ENCODE measurements at places on chromosomes 11 and 22.

DNA sequence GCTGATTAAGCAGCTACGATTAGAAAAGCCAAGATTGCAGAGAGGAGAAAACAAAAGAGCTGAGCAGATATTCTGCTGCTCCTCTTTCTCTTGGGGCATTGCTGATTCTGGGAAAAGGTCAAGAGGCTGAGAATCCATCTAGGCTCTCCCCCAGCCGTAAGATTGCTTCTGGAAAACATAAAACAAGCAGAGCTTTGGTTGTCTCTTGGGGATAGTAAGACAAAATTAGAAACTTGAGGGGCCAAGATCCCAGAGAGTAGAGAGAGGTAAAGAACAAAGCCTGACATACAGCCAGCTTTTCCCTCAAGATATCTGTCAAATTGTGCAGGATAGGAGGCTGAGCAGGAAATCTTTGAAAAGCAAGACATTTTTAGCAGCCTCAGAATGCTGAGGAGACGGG lies 158.2 kb downstream of the TTC28 start:
- no peak for DNase-seq

DNA sequence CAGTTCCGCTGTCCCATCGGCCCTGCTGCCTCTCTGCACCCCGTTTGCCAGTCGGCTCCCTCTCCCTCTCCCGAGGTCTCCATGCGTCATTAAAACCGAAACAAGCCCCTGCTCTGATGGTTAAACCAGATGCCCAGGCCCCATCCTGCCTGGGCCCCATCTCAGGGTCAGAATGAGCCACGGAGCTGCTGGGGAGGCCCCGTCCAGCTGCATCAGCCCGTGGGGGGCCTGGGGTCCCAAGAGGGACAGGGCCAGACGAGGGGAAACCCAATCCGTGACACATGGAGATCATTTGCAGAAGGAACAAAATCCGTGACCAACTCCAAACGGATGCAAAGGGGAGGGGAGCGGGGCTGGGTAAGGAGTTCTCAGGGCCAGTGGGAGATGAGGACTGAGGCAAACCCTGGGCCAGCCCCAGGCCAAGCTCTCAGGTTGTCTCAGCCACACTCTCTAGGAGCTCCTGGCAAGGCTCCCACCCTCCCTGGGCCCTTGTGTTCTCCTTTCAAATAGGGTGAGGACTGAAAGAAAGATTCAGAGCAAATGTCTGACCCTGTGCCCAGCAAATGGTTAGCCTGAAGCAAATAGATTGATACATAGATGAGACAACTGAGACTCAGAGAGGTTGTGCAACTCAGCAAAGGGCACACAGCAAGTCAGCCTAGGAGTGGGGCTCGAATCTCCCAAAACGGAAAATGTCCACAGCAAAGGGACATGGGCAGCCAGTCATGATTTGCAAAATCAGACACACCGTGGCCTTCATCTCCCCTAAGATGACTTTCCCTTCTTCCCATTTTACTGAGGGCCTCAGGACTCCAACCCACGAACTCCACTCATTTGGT lies 162.1 kb downstream of the MN1 start:
- no peak for DNase-seq

GRCh38 chr22:50640857-50641647 lies 13.1 kb upstream of the ARSA start:
- no peak for DNase-seq

GRCh38 chr22:47304854-47305253 lies 542.4 kb downstream of the TBC1D22A start:
- DNase-seq, result no peak

GRCh38 chr11:109939166-109939810 lies 153.9 kb upstream of the ZC3H12C start:
- no peak for DNase-seq

DNA sequence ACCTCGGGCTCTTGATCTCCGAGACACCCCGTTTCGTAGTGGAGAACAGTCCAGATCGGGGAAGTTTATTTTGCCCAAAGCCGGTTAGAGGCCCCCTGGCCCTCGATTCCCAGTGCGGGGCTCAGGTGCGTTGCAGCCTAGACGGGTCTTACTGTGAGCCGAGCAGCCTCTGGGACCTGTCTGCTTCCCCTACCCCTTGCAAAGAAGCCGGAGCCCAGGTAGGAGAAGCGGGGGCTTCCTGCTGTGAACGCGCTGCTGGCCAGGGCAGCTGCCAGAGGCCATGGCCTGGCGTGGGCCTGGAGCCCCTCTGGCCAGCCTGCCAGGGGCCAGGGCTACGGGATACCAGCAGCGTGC lies 621 bp downstream of the TSPO start:
- no peak for DNase-seq

DNA sequence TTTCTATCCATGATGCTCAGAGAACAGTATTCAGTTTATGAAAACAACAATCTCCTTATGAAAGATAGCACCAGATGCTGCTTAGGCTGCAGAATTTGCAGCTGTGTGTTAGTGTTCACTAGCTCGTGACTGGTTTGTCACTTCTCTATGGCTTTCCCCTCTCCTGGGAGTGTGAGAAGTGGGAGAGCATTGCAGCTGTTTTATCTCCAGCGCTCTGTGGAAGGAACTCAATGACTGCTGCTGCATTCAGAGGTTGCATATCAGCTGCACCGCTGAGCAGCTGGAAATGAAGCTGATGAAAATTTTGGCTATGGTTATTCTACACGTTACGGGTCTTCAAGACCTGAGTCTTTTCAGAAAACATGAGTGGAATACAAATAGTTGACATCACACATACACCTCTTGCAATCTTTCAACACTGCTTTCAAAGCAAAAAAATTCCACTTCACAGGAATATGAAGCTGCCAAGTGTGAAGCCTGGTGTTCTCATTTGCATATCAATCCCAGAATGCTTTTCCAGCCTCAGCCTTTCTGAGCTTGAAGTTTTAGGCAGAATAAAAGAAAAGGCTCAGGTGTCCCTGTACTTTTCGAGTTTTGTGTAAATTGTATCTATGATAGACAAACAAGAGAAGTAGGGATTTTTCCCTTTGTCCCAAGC lies 149.3 kb upstream of the DDI1 start:
- no peak for DNase-seq

DNA sequence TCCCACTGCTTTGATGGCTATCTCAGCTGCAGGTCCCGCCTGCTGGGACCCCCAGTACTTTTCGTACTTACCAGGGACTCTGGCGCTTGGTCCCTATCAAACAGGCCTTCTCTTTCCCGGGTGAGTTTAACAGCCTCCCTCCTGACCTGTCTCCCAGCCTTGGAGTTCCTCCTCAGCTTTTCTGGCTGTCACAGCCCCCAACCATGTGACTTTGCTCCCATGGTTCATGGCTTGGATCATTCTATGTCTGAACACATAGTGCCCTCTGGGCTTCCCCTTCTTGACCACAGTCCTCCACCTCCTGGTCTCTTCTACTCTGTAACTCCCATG lies 56.9 kb downstream of the PARVA start:
- DNase-seq, result no peak

- no peak for DNase-seq
These were observed 124.4 kb downstream of the CTTN start for GRCh38 chr11:70522593-70523311.

- DNase-seq, result no peak
These were observed 34.6 kb downstream of the OSBPL5 start for GRCh38 chr11:3130269-3131071.

DNA sequence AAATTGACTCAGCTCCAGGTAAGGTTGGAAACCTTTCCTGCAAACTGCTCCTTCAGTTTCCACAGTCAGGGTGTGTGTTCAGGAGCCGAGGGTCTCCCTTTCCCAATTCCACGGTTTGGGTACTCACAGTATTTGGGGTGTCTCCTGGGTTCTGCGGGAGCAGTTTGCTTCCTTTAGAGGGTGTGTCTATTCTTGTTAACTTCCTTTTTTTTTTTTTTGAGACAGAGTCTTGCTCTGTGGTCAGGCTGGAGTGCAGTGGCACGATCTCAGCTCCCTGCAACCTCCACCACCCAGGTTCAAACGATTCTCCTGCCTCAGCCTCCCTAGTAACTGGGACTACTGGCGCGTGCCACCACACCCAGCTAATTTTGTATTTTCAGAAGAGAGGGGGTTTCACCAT lies 251.4 kb downstream of the LUZP2 start:
- no peak for DNase-seq

GRCh38 chr22:19578180-19579004 lies 54.2 kb upstream of the CLDN5 start:
- DNase-seq, result no peak

- DNase-seq, result no peak
These were observed 70.8 kb downstream of the KCNJ1 start for GRCh38 chr11:128796270-128796669.

DNA sequence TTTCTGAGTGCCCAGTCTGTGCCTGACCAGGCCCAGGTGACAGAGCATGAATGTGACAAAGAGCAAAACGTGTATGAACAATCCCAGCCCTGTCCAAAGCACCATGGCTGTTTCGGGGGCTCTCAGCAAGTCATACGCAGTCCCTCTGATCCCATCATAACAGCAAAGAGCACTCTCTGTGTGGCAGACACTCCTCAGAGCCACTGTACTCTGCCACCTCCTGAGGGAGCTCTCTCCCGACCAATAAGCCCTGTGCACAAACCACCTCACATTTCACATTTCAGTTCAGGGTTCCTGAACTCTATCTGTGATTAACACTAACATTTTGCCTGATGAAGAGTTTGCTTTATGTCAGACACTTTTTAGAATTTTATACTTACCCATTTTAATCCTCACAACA lies 6.6 kb downstream of the DGCR2 start:
- no peak for DNase-seq

DNA sequence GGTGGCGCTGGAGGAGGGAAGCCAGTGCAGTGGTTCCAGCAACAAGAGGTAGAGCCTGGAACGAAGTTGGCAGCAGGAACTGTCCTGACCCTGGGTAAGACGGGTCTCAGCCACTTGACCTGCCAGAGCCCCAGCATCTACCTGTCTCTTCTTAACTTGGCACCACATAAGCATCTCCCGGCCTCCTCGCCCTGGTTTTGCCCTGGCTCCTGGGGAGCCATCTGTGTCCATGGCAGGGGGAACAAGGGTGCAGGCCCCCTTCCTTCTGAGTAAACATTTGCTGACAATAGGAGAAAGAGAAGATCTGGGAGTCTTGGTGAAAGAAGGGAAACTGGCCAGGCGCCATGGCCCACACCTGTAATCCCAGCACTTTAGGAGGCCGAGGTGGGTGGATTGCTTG lies 12.8 kb downstream of the P2RY2 start:
- DNase-seq, result no peak

GRCh38 chr22:44312766-44313165 lies at the start of gene SHISAL1:
Gene SHISAL1 (minus strand): TSS chr22:44312951. CDS start chr22:44300945, 12,006 bp downstream.
- DNase-seq, result no peak

- no peak for DNase-seq
These were observed 48.7 kb upstream of the TH start for GRCh38 chr11:2220173-2220771.

- no peak for DNase-seq
These were observed 40.9 kb upstream of the BLID start for GRCh38 chr11:122156940-122157382.

DNA sequence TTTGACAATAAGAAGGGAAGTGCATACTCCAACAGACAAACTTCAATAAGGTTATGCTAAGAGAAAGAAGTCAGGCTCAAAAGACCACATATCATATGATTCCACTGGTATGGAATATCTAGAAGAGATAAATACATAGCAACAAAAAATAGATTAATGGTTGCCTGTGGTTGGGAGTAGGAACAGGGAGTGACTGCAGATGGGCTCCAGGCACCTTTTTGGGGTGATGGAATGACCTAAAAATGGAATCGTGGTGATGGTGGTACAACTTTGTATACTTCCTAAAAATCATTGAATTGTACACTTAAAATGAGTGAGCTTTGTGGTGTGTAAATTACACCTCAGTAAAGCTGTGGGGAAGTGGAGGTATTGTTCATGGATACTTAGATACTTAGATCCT lies 29.0 kb upstream of the RAG2 start:
- DNase-seq, result no peak

DNA sequence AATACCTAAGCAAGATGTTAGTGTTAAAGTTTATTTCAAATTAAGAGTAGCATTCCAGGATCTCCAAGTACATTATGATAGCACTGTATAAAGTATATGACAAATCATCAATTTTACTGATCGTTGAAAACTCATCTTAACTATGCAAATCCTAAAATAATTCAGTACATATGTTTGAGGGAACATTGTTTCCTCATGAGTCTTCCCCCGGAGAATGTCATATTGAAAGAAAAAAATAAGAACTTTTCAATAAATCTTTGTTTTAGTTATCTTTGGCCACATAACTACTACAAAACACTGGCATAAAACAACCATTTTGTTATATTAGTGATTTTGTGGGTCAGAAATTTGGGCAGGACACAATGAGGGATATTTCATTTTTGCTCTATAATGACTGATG lies 135.4 kb downstream of the METTL15 start:
- no peak for DNase-seq

DNA sequence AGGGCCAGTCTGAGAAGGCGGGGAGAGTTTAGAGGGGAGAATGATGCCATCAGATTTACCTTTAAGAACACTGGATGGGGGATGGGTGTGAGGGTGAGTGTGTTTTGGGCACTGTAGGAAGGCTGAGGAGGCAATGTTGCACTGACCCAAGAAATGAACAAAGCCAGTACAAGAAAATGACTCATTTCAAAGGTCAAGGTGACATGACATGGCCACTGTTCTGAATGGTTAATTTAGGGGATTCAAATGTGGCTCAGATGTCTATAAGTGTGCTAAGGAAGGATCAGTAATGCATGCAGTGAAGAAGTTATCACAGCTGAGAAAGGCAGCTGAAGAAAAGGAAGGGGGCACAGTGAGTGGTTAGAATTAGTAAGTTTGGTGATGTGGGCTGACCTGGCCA lies 129.9 kb downstream of the PGR start:
- no peak for DNase-seq

GRCh38 chr11:40722179-40722795 lies 737.2 kb downstream of the LRRC4C start:
- no peak for DNase-seq

- DNase-seq, result no peak
These were observed 37.9 kb downstream of the NECTIN1 start for GRCh38 chr11:119691020-119691666.

GRCh38 chr11:96199563-96200025 lies 143.4 kb downstream of the MAML2 start:
- no peak for DNase-seq

DNA sequence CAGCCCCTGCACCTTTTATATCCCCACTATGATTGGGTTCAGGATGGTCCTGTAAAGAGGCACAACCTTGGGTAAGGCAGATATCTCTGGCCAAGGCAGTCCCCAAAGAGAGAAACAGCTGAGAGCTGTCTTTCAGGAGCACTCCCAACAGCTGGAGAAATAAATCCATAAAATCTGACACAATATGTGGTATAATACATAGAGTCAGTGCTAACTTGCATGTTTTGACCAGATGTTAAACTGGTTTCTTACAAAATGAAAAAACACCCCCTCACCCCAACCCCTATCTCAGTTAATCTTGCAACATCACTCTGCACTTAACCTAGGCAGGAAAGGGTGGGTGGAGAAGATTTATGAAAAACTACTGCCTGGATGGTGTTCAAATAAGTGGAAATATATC lies 44.0 kb upstream of the C11orf87 start:
- DNase-seq, result no peak

DNA sequence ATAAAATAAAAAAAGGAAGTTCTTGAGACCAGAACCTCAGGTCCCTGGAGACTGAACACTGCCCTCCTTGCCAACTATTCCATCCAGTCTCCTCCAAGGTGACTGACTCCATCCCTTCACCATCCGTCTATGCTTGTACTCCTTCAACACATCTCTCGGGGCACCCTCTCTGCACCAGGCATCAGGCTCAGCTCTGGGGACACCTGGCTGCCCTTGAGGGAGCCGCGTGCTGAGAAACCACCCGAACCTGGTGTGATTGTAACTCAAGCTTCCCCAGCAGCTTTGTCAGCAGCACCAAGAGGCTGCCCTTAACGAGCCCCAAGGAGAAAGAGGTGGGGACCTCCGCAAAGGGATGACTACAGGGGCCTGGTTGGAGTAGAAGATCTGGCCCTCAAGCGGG lies 1.7 kb downstream of the PTPN5 start:
- no peak for DNase-seq

Measured in stimulated activated CD8-positive, alpha-beta memory T cell treated with anti-CD3 and anti-CD28 coated beads, Interleukin-7, amount 100 ng/mL, for 4 hours (primary cell).